Esophagus squamous epithelium (tissue), 5 donors: ENCODE measurements at places on chromosomes 7 and 10.
A peak's percentile ranks its signal among the peaks of the same experiment; 100 is the strongest.

GRCh38 chr7:156430109-156430508 lies 210.5 kb upstream of the RNF32 start:
- DNase-seq = no peak

DNA sequence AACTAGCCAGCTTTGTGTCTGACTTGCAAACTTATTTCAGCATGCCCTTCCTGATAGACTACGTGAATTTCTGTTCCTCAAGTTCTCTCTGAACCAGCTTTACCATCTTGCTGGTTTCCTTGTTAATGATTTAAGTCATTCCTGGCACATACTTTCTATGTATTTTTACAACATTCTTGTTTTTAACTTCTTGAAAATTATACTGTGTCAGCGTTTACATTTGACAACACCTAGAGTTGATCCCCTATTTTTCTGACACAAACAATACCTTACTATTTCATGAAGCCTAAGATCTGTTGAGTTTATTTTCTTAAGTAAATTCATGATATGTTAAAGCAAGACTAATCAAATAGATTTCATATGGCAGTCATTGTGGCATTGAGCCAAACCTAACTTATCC lies 686.3 kb downstream of the XPNPEP1 start:
- no peak for DNase-seq

- no peak for DNase-seq
These were observed 401.7 kb downstream of the EXOC4 start for GRCh38 chr7:133654547-133654946.

DNA sequence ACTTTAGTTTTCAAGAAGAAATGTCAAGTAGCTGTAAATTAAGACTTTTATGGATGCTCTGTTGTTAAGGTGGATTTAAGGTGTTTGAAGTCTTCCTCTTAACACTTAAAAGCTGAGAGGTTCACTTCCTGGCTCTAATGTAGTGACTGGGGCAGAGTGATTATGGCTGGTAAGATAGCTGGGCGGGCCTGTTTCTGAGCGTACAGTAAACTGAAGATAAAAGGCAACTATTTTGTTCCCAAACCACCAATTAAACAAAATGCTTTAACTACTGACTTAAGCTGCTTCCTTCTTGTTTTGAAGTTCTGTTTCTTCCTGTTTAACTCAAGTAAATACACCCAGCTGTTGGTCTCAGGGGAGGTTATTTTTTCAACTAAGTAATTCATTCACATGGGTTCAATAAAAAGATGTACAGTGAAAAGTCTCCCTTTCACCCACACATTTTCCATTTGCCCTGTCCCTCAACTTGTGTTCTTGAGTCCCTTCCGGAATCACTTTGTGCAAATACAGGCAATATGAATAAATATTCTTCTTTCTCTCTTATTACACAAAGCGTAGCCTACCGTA lies 19.3 kb downstream of the VWA2 start:
- no peak for DNase-seq

DNA sequence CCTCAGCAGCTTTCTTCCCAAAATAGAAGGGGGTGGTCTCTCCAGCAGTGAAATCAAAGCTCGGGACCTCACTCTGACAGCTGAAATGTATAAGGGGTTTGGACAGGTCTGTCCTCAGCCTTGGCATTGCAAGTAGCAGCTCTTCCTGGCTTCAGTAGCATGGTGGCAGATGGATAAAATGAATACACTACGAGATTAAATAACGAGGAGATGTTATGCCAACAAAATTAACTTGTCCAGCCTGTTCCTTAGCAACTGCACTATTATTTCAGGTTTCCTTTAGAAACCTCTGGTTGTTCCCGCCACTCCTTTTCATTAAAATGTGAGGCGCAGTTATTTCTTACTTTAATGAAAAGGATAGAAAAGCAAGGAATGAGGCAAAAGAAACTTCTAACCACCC lies 24.9 kb downstream of the PRLHR start:
- DNase-seq = no peak

DNA sequence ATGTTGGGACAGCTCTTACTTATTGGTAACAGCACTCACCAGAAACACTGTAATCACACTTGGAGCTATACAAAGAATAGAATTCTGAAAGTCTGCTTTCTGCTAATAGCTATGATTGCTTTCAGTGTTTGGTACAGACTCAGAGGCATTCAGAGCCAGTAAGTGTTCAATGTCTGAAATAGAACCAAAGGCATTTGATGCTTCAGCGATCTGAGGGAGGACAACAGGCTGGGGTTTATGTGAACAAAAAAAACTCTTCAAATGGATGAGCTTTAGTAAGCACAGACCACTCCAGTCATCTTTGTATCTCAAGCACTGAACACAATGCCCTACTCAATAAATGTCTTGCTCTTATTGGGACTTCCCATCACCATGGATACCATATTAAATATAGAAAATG lies 322.8 kb upstream of the GRM3 start:
- DNase-seq = no peak

- DNase-seq = no peak
These were observed 242.6 kb upstream of the HGF start for GRCh38 chr7:82012453-82012852.

- no peak for DNase-seq
These were observed 123.7 kb downstream of the ANLN start for GRCh38 chr7:36513393-36513792.

GRCh38 chr7:50664937-50665336 lies 99.7 kb upstream of the DDC start:
- no peak for DNase-seq

- no peak for DNase-seq
These were observed 304.5 kb upstream of the FZD8 start for GRCh38 chr10:35946556-35946955.

DNA sequence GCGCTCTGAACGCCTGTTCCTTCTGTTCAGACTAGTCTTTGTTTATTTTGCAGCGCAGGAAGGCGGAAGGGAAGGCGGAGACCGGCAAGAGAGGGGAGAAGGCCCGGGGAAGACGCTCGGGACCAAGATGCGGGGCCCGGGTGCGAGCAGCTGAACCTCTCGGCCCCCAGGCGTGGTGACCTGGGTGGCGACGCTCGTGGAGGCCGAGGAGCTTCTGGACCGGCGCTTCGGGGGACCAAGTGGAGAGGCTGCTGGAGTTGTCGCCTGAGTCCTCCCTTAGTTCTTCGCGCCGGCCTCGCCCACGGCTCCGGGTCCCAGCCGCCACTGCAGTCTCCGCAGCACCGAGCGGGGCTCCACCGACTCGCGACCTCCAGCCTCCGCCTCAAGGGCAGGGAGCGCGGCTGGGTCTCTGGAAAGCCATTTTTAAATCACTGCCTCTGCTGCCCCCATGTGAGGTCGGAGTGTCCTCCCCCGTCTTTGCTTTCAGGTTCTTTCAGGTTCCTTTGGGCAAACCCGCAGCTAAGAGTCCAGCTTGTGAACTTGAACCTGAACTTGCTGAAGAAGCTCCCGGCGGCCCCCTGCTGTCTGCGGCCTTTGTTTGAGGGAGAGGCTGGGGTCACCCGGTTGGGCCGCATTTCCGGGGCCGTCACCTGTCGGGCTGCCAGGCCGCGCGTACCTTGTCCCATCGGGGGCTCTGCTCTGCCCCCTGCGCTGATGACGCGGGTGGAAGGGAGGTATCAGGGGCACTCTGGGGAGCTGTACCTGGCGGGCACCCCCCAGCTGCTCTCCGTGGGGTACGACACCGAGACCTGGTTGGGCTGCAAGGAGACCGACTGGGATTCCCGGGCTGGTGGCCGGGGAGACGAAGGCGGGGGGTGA lies 136.0 kb downstream of the KIF20B start:
- no peak for DNase-seq

DNA sequence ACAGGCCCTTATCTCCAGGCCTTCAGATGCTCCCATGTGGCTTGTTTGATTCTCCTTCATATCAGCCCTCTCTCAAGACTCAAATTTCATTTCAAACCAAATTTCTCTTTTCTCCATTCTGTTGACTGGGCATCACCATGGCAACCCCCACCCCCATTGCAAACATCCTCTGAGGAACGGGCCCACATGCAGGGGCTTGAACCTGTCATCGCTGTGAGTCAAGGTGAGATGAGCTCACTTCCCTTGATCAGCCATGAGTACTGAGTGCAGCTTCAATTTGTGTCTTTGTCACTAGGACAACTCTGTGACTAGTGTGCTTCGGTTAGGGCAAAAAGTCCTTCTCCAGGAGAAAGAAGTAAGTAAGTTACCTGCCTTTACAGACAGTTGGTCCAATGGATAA lies 41.9 kb downstream of the CALML3 start:
- DNase-seq = no peak

- no peak for DNase-seq
These were observed 472 bp downstream of the PDAP1 start for GRCh38 chr7:99407872-99408378.

- no peak for DNase-seq
These were observed 142.6 kb upstream of the RNF32 start for GRCh38 chr7:156497776-156498509.

DNA sequence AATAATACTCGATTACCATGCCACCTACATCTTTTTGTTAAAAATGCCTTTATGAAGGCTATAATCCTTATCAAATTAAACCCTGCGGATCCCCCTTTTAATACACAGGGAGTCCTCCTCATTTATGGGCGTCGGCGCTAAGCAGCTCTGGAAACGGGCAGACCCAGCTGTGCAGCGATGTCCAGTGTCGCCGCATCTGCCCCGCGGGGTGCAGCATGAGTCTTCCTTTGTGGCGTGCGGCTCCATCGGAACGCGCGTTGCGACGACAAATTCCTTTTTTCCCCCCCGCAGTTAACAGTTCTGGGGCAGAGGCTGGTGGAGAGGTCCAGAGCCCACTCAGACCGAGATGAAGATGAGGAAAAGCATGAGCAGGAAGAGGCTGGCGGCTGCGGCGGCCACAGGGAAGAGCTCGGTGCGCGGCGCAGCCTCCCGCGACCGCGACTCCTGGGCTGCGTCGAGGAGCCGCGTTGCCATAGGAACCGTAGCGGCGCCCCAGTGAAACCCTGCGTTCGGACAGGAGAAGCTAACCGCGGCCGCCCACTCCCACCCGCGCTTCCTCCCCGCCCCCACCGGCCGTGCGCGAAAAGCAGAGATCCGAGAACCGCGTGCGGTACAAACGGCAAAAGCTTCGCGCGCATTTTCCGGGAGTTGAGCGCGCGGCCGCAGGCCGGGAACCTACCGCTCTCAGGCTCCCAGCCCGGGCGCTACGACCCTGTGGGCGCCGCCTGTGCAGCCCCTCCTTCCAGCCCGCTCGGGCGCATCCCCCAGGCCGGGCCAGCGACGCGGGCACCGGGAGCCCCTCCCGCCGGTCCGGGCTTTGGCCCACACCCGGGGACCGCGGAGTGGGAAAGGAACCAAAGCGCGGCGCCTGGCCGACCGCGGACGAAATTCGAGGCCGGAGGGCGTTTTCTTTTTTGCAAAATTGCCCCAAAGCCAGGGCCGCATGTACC lies 130.6 kb downstream of the SPAG6 start:
- no peak for DNase-seq

- DNase-seq = no peak
These were observed 10.2 kb downstream of the KIAA1549 start for GRCh38 chr7:138970952-138971351.

DNA sequence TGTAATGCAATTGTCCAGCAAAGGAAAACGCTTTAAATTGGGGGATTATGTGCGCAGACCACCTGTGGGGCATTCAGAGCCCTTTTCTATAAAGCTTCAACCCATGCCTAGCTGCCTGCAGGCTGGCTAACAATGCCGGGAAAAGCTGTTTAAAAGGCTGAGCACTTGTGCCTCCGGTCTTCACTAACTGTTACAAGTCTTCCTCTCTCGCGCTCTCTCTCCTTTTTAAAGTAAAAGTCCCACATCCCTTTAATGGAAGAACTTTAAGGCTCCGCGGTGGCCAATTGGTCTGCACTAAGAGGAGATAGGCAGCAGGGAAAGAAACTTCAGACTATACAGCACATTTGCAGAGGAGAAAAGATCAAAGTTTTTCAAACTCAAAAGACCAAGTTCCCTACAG lies 4.6 kb downstream of the FZD8 start:
- DNase-seq = no peak

DNA sequence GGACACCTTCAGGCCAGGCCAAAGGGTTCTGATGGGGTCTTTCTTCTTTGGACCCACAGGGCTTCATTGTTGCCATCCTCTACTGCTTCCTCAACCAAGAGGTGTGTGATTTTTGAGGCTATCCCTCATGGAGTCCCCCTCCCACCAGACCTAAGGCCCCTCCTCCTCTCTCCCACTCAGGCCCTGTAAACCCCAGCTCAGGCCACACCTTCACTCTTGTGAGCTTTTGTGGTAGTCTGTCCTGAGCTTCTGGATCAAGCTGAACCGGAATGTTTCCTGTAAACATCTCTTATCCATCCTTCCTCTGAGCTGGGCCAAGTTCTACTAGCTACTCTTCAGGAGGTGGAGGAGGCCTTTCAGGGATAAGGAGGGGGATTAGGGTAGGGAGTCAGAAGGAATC lies 13.5 kb downstream of the GHRHR start:
- no peak for DNase-seq

GRCh38 chr10:35216303-35216905 lies 89.8 kb downstream of the CREM start:
- no peak for DNase-seq

DNA sequence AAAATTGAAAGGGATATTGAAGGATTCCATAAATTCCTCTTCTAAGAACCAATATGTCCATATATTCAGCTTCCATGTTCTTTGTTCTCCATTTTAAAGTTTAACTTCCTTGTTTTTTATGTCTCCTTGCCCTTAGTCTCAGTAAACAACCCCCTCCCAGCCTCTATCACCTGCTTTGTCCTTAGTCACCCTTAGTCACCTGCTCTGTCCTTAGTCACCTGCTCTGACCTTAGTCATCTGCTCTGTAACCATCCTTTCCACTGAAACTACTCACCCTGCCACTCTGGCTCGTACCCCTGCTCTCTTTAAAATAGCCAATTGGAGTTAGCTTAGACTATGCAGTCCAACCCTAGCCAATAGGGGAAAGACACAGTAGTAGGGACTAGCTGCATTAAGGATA lies 136.2 kb upstream of the TMEM106B start:
- DNase-seq = no peak

GRCh38 chr10:124647421-124648130 lies 96.6 kb downstream of the FAM53B start:
- peak; percentile 50 for DNase-seq

DNA sequence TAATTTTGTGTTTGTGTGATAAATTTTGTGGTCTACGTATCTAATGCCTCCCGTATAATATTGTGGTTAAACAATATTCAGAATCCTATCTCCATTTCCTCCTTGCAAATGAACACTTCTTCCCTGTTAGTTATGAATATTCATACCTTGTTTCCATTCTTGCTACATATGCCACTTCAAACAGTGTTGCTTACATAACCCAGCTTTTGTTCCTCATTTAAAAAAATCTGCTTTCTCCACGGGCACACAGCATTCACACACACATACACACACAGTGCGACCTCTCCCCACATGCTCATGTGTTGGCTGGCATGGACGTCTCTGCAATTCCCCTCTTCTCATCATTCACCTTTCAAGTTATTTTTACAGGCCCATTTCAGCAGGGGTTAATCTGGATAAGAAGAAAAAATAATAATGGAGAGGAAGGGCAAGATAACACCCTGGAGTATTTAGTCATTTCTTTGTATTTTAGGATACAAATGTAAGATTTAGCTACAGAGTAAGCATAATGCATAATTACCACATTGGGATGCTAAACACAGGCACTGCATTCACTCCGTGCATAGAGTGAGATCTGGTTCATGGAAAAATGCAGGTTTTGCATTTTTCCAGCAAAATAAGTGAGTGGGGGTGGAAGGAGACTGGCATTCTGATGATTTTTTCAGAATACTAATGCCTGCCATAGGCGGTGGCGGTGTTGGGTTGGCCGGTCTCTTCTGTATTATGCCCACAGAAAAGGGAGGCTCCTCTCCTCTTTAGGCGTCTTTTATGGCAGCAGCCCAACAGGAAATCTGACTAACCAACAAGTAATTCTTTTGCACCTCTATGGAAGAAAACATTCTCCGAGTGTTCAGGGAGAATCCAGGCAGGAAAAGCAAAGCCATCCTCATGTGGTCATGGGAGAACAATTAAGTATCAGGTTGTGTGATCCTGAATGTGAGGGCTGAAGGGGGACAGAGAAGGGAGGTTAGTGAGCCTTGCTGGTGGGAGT lies 31.7 kb upstream of the ELMO1 start:
- no peak for DNase-seq
